ENCODE measurements at places on chromosomes 11 and 22.

- no peak for DNase-seq
Measured at GRCh38 chr11:73759610-73760134, 1.2 kb downstream of the RAB6A start.

- DNase-seq: no peak
Measured at GRCh38 chr11:11635443-11635842, 13.6 kb upstream of the GALNT18 start.

DNA sequence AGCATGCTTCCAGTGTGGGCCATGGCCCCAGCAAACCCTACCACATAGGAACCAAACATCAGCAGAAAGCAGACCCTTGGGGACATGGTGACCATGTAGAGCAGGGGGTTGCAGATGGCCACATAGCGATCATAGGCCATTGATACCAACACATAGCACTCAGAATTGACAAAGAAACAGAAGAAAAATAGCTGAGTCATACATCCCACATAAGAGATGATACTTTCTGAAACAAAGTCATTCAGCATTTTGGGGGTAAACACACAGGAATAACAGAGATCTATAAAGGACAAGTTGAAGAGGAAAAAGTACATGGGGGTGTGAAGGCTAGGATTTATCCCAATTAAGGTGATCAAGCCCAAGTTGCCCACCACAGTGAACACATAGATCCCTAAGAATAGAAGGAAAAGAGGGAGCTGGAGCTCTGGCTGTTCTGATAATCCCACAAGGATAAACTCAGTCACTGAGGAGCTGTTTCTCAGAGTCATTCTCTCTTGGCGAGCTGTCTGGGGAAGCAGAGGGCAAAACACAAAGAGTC lies at the start of gene OR8B4:
Gene OR8B4, minus strand, starts transcription at position 488 of the 538 bp plus-strand sequence. Its CDS starts 0 bp downstream, at position 488.
- no peak for DNase-seq

- peak; percentile 57 for DNase-seq
Measured at GRCh38 chr22:48711031-48711431, 1116.6 kb downstream of the BRD1 start.

DNA sequence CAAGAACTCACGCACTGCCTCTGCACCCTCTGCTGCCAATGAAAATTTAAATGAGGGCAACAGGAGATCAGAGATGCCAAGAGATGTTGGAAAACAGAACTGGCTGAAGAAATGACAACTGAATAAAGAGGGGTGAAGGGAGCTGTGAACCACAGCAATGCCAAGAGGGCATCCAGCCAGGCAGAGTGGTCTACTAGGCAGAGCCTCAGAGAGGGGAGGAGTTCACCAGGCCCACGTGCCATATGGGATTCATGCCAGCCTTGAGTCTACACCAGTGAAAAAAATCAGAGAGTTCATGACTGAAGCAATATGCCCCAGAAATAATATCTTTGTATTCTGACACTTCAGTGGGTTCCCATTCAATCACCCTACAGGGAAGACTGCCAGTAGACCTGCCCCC lies 4.4 kb downstream of the APOL2 start:
- no peak for DNase-seq

GRCh38 chr22:20792966-20793728 lies 19.2 kb downstream of the SERPIND1 start:
- DNase-seq: no peak

DNA sequence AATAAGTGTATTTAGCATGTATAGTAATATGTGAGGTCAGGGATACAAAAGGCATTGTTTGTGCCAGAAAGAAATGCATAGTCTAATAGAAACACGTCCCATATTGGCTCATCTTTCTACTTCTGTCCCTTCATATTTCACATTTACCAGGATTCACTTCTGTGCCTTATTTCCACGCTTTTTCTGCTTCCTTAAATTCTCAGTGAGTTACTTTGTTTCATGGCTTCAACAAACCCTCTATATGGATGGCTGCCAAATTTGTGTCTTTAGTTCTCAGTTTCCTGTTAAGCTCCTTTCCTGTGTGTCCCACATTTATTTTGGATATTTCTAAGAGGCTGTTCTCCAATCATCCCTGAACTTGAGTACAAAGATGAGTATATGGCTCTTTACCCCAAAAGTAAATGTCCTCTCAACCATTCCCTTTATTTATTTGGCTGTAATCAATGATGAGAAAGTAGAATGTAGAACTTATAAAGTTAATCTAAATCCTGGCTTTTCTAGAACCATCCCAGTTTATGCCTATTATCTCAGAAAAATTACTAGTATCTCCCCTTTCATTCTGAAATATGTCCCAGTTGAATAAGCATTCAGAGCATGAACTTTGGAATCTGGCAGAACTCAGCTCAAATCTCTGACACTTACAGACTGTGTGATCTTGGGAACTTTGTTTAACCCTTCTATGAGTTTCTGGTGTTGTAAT lies 23.5 kb downstream of the OR8B12 start:
- DNase-seq: no peak

GRCh38 chr11:2301631-2302305 lies at the start of the genes C11orf21 and TSPAN32:
TSS of gene C11orf21 (minus strand) at chr11:2301918. CDS start at chr11:2301808, 110 bp downstream.
TSS of gene TSPAN32 (plus strand) at chr11:2302013. CDS start at chr11:2302150, 137 bp downstream.
- DNase-seq: peak; percentile 84

- no peak for DNase-seq
Measured at GRCh38 chr11:93958991-93959390, 62.2 kb upstream of the HEPHL1 start.

- no peak for DNase-seq
Measured at GRCh38 chr11:72242141-72242540, 1.8 kb downstream of the PHOX2A start.

- DNase-seq: no peak
Measured at GRCh38 chr11:7417328-7417727, 68.0 kb upstream of the OLFML1 start.

DNA sequence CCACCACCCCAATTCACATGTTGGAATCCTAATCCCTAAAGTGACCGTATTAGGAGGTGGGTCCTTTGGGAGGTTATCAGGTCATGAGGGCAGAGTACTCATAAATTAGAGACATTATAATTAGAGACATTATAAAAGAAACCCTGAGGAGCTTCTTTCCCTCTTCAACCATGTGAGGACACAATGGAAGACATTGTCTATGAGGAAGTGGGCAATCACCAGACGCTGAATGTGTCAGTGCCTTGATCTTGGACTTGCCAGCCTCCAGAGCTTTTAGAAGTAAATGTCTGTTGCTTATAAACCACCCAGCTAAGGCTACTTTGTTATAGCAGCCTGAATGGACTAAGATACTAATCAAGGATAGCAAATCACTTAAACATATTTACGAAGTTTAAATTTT lies 14.8 kb downstream of the GAB2 start:
- DNase-seq: no peak

DNA sequence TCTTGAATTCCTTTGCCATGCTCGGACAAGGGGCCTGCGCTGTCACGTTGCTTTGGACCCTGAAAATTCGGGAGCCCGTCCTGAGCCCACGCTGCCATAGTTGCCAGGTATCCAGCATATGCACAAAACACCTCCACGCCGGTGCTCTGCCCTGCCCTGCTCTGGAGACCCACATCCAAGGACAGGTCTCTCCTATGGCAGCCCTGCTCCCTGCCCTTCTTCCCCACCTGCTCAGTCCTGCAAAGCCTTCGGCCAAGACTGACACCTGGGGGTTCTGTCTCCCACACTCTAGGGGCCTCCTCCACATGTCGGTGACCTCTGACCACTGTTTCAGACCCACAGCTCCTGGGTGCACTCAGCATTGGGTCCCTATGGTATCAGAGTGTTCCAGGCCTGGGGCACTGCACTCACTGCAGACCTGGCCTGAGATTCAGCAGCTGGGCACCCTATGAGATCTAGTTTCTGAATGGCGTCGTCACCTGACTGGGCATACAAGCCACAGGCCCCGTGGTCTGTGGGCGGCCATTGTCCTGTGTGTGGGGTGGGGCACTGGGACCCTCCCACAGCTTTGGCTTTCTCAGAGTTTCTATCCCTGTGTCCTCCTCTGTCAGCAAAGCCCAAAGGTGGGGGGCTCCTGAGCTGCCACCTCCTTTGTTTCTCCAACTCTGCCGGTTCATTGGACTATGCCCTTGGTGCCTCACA lies 2.0 kb upstream of the KRTAP5-6 start:
- DNase-seq: no peak

DNA sequence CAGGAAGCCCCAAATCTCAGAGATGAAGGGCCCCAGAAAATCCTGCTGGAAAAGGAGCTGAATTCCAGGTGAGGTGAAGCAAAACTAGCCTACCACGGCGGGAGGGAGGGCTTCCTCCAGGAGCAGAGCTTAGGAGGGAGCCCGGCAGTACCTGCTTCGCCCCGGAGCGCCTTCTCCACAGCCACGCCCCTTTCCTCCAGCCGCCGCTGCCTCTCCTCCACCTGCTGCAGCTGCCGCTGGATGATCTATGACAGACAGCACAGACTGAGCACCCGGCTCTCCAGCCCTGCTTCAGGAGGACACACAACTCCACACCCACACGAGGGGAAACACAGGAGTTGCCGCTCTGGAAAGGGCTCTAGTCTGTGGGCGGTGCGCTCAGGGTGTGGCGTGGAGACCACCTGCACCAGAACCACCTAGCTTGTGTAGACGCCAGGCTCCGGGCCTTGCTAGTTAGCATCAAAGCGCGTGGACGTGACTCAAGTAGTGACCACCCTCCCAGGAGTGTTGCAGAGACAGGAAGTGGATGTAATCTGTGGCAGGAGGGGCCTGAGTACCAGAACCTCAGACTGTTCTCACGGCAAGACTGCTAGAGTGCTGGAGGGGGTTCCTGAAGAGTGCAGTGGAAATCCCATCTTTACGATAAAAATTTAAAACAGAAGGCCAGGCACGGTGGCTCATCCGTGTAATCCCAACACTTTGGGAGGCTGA lies 34.6 kb upstream of the BID start:
- no peak for DNase-seq

GRCh38 chr22:48855013-48855412 lies 972.7 kb downstream of the BRD1 start:
- DNase-seq: no peak

- no peak for DNase-seq
Measured at GRCh38 chr11:114556135-114556534, 3.5 kb downstream of the NXPE1 start.

GRCh38 chr11:70147668-70148067 lies 55.4 kb upstream of the FADD start:
- no peak for DNase-seq

GRCh38 chr22:24812950-24813775 lies 7.2 kb downstream of the SGSM1 start:
- DNase-seq: no peak

DNA sequence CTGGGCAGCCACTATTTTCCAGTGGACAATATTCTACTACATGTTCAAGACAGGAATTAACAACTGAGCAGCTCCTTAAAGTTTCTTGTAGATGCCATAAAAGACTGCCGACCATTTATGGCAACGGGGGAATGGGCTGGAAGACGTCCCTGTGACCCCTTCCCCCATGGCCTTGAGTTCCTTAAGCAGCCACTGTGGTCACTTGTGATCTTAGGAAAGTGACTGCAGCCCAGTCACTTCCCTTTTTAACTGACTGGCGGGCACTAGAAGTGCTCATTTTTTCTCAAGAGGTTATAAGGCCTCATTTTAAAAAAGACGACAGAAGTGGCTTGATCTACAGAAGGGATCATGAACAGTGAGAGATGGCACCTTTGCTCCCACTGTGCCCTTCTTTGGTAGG lies 153.2 kb upstream of the NARS2 start:
- no peak for DNase-seq

DNA sequence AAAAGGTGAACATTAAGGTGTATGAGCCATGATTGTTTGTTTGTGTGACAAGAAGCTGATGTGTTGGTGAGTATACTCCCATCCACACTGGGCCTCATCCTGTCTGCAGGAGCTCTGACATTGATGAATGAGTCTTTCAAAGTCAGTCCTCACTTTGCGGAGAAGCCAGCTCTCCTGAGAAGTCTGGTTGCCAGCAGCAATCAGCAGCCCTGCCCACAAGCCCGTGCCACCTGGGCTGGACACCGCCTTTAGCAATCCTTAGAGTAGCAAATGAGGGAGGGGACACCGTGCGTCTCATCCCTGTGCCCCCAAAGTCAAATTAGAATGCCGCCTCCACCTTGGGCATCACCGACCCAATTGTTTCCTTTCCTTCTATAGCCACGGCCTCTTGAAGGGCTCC lies 174.8 kb upstream of the NECTIN1 start:
- DNase-seq: no peak

DNA sequence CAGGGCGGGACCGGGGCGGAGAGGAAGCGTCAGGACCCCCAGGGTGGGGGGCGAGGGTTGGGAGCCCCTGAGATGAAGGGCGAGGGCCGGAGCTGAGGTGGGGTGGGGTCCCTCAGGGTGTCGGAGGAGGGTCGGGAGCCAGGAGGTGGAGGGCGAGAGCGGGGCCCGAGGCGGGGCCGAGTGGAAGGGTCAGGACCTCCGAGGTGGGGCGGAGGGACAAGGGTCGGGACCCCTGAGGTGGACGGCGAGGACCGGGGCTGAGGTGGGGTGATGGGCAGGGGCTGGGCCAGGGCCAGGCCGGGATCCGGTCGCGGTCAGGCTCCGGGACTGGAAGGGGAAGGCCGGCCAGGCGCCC lies 409 bp downstream of the SMC1B start:
- no peak for DNase-seq

- no peak for DNase-seq
Measured at GRCh38 chr22:48147404-48147803, 1385.0 kb downstream of the TBC1D22A start.

- no peak for DNase-seq
Measured at GRCh38 chr11:121928597-121929580, 187.1 kb downstream of the BLID start.

DNA sequence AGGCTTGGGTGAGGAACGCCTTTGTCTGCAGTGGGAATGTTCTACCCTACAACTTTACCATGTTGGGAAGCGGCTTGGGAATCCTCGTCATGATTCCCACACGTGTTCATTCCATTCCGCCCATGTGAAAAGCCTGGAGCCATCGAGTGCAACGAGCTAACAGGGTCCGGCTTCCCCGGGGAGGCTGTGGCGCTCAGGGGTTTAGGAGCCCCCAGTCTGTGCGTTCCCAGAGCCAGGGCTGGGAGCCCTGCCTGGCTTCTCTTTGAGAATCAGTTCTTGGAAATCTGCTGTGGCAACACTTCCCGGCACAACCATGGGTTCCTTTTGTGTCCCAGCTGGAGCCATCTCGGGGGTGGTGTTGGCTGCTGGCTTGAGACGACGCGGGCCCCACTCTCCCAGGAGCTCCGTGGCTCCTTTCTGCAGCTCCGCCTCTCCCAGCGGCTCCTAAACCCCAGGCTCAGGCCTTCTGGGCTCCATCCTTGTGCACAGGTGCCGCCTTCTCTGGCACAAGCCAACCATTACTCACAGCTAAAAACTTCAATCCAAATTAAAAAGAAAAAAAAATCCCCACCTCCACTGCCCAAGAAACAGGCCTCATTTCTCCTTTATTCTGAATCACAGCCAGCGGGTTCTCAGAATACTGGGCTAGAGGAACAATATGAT lies 18.7 kb upstream of the PPFIA1 start:
- DNase-seq: no peak

All from activated effector memory CD4-positive, alpha-beta T cell treated with anti-CD3 and anti-CD28 coated beads, Interleukin-2, amount 50 U/mL, for 16 hours (primary cell).